ENCODE measurements at places on chromosomes 12 and 14.

DNA sequence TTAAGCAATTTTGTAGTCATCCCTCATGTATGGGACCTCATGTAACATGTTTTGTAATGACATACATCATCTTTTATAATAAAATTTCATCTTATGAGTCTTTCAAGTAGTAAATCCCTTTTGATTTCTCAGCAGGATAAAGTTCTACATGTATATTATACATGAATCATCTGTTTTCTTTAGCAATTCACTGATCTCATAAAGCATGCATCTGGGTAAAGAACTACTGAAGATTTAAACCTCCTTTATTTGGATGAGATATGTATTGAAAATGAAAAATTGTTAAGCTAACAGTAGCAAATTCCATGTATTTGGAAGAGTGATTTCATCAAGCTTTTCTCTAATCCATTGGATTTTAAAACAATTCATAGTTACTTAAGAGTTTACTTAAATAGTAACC, 126.9 kb downstream of the KITLG start:
- DNase-seq: no peak

DNA sequence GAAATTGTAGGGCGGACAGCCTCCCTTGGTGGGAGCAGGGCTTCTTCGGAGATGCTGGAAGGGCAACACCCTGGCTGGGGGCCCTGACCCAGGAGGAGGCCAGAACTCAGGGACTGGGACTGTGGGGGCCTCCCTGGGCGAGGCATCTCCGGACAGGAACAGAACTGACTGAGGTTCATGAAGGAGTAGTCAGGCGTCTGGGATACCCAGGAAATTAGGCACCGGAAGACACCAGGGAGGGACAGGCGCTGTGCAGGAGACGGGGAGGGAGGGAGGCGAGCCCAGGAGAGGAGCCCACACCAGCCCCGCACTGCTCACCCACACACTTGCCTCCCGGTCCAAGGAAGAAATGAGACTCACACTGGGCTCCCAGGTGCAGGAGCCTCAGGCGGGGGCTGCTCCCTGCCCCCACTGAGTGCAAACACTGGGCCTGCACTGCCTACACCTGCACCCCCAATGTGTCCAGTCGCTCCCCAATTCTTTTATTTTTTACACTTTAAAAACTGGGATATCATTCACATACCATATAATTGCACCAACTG, 262.6 kb upstream of the SFSWAP start:
- DNase-seq: no peak

DNA sequence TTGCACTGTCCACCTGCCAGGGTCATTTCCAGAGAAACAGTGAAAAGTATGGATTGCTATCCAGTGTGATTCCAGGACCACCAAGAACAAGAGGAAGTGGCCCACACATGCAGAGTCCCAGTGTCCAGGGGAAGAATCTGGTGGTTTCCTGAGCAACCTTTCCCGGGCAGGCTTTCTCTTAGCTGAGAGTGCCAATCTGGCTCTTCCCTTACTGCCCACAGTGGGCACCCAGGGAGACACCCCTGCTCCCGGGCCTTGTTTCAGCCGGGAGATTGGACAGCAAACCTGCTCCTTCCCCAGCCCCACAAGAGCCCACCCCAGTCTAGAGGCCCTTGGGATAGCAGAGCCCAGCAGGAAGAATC, 62.1 kb downstream of the VWF start:
- DNase-seq: no peak

- no peak for DNase-seq
Observed at GRCh38 chr14:21169573-21169972, 13.7 kb upstream of the OR5AU1 start.

DNA sequence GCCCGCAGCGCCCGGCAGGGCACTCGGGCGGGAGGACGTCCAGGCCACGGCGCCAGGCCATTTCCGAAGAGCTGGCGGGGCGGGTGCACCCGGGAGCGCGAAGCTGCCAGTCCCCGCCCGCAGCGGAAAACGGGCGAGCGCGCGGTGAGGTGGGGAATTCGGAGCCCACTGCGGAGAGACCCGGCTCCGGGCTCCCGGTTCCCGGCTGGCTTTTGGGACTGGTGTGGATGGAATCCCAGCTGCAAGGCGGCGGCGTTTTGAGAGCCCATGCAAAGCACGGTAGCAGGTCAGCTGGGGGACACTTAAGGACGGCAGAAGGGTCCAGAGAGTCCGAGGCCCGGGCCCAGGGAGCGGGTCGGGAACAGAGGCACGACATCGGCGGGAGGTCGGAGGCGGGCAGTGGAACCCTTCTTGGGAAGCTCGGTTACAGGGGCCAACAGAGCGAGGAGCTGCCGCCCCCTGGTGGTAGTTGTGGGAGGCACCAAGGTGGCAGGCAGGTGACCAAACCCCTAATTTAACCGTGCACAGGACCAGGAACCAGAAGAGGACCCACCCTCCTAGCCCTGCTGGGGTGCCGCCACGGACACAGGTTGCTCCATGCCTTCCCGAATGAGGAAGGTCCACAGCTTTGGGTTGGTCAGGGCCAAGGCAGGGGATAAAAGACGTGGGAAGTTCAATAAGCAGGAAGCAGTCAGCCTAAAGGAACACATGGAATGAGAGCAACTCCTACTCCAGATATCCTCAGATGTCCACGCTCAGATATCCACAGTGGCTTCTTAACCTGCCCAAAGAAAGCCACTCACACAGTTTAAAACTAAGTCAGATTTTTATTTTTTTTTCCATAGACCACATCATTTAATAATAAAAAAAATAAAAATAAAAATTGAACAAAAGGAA, 685 bp upstream of the CDH24 start:
- DNase-seq: no peak

All from DMS 273 treated with DMSO at 0.1 percent for 48 hours (cell line).